NCI-H1417 (cell line): ENCODE measurements at places on chromosomes 7 and 10.
A peak's percentile ranks its signal among the peaks of the same experiment; 100 is the strongest.

GRCh38 chr7:133934262-133934976 lies 192.7 kb upstream of the LRGUK start:
- no peak for DNase-seq

DNA sequence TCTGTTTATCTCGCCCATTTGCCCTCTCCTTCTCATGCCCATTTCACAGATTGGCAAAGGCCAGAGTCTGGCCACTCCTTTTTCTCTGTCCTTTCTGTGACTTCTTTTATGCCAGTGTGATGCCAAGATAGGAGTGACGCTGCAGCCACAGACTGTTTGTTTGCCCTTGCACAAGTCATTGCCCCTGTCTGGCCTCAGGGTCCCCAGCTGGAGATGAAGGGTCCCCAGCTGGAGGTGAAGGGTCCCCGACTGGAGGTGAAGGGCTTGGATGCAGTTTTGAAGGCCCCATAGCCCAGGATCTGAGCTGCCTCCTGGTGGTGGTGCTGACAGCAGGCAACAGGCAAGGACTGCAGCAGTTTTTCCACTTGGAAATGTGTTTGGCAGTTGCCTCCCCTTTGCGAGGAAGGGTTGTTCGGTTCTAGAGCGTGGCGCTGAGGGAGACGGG lies 50.8 kb upstream of the SLC29A3 start:
- DNase-seq: no peak

DNA sequence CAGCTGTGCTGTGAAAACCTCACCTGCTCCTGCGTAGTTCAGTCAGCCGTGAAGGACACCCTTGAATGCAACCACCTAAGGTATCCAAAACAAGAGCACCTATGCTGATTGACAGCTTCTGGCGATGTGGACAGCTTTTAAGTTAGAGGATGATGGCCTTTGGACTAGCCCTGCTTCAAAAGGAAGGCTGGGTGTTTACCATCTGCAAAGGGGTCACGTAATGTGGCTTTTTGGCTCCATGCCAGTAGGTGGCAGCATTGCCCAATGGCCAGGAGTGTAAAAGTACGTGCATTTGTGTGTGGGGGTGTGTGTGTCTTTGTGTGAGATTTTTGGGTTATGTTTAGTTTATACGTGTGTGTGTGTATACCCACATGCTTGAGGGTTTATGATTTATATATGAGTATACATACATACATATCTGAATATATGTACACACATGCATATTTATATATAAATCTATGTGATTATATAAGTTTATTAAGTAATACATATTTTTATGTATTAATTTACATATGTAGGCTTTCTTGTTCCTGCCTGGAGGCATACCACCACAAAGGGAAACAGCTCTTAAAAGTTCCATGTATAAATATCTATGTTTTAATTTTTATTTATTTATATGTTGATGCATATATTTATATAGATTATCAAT lies 236.3 kb upstream of the ANKRD30A start:
- peak; percentile 6 for DNase-seq

- peak; percentile 85 for DNase-seq
Observed at GRCh38 chr7:142603870-142604448, 145.3 kb upstream of the PRSS1 start.

DNA sequence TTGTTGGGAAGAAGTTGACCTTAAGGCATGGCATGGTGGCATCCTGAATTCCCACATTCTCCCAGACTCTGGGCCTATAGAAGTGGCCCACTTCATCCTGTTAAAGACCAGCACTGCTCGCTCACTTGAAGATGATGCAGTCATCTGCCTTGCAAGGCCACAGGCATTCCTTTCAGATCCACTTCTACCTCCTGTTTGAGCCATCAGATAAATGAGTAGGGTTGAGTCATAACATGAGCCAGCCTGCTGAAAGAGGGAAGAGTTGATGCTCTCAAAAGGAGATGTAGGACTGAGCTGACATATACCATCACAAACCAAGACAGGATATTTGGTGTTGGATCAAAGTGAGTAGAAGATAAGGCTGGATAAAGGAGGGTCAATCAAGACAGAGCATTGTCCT lies 1.5 kb upstream of the EBLN1 start:
- DNase-seq: no peak

DNA sequence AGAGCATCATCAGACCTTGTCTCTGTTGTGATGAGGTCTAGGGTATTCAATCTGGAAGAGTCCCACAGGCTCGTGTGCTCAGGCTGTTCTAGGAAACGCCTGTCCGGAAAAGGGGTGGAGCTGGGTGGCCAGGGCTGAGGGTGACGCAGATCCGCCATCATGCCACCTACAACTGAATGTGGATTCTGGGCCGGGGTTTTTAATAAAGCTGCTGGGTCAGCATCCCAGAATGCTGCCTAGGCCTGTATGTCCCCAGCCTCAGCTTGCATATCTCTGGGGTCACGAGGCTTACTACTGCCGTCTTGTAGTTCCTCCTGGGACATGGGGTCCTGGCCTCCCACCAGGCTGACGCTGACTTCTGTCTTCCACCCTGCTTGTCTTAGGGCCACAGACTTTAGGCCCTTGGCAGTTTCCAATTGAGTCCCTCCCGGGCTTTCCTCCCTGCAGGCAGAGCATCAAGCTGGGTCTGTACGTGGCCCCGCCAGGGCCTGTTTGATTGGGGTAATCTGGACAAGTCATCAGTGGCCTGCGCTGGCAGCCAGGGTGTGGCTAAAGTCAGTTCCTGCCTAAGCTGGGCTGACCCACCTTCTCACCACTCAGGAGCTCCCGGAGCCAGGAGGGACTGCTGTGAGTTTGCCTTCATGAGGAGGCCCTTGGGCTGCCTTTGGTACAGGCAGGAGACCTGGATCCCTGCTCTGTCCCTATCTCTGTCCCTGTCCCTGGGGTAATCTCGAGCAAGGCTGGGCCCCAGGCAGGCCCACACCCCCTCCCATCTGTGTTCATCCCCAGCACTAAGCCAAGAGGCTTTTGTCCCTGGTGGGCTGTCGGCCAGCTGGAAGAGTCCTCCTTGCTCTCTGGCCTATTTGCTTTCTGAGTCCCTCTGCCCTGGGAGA lies 79.9 kb downstream of the ZMIZ1 start:
- no peak for DNase-seq

DNA sequence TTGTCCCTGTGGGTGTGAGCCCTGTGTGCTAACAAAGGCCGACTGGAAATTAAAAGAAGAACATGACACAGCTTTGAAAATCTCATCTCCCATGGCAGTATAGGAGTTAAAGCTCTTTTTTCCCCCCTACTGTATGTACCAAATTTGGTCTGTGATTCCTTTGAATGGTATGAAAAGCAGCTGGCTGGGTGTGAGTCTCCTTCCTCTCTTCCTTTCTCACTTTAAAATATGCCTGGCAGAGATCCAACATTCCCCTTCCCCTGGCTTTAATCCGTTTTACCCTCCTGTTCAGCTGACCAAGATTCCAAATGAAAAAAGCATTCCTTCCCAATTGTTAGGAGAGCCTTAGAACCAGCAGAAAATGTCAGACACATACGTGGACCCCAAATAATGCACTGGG lies 225.0 kb upstream of the CELF2 start:
- DNase-seq: no peak

DNA sequence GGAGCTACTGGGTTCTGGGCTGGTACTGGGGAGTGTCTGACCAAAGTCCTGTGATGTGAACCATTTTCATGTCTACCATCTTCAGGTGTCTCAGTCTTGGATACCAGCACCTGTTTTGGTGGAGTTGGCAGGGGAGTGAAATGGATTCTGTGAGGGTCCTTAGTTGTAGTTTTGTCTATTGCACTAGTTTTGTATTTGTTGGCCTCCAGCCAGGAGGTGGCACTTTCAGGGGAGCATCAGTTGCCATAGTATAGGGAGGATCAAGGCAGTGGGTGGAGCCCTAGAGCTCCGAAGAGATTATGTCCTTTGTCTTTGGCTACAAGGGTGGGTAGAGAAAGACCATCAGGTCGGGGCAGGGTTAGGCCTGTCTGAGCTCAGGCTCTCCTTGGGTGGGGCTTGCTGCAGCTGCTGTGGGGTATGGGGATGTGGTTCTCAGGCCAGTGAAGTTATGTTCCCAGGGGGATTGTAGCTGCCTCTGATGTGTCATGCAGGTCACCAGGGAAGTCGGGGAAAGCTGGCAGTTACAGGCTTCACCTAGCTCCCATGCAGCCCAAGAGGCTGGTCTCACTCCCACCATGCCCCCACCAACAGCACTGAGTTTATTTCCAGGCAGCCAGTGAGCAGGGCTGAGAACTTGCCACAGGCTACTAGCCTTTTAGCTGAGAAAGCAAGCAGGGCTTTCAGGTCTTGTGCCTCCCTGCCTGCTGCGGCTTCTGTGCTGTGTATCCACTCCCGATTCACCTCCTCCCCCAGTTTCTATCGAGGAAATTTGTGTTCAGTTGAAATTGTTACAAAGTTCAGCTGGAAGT lies 153.1 kb downstream of the ZNF365 start:
- no peak for DNase-seq

- DNase-seq: peak; percentile 94
Observed at GRCh38 chr7:76314042-76314721, 11.7 kb downstream of the HSPB1 start.

DNA sequence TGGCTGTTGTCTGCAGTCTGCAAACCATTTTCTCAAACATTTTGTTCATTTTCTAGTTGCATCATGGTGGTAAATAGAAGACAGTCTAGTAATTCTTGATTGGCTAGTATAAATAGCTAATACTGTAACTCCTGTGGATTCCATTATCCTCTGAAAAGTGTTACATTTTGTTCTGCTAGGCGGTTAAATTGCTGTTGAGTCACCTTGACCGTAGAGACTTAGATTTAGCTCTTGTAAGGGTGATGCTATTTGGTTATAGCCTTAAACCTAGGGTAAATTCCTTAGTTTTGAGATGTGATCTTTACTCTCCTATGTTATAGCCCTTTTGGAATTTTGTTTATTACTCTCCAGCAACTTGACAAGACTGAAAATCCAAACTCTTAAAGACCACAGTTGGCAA lies 58.8 kb downstream of the SHOC2 start:
- DNase-seq: no peak

- no peak for DNase-seq
Observed at GRCh38 chr7:26958834-26959233, 94.4 kb upstream of the SKAP2 start.

DNA sequence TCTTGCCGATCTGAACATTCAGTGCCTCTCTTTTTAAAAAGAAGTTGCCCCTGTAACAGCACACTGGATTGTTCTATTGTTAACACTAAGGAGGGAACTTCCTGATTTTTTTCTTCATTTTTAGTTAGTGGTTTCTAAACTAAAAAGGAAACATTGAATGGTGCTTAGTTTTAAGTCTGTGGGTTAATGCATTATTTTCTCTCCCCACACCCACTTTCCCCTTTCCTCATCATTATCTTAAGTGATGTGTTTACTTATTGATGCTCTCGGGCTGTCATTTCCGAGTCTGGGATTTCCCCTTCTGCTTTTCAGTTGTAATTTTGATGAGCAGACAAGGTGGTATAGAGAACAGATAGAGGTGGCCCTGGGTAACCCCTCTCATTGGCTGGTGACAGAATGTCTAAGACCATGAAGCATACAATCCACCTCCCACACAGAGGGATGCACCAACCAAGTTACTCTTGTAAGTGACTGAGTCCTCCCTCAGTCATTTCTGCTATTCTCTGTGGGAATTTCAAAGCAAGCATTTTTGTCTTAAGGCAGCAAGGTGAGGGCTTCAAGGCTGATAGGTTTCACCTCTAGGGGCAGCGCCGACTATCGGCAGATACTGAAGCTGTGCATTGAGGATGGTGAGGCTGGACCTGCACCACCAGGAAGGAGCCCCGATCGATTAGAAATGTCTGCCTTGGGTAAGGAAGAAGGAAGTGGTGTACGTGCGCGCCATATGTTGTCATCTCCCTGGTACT lies 49.5 kb downstream of the CHN2 start:
- DNase-seq: peak; percentile 54

GRCh38 chr7:106612432-106612831 lies 48.5 kb downstream of the CCDC71L start:
- DNase-seq: no peak

DNA sequence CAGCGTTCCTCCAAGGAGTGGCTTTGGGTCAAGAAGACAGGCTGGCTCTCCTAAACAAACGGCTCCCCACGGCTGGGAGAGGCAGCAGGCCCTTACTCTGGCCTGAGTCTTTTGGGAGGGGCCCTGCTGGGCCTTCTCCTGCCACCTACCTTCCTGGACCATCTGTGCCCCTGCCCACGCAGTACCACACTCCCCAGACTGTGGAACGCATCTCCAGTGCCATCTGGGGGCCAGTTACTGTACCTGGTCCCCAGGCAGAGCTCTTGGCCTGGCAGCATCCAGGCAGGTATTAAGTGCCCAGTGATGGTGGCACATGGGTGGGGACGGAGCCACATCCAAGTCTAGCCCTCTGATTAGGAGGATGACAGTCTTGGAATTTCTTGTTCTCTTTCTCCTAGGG lies 14.4 kb downstream of the ALKBH4 start:
- no peak for DNase-seq

- peak; percentile 84 for DNase-seq
Observed at GRCh38 chr7:110839866-110840265, 251.1 kb upstream of the LRRN3 start.

GRCh38 chr7:19107356-19108146 lies 9.9 kb downstream of the TWIST1 start:
- DNase-seq: peak; percentile 54

GRCh38 chr7:157017603-157018327 lies 7.3 kb upstream of the MNX1 start:
- DNase-seq: no peak

DNA sequence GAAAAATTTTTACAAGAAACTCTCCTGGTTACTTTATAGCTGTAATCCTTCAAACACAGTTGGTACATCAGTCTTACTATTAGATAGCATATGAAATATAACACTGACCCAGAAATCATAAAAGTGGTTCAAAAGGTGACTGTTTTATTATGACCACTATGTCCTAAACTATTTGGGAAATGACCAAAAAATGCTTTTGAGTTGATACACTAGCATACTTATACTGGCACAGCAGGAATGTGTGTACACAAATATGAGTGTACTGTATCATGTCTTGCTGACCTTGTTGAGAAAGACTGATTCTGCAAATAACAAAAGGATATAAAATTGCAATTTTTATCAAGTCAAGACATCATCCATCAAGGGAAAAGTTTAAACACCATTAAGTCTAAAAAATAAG lies 24.3 kb downstream of the CSTF2T start:
- DNase-seq: no peak

DNA sequence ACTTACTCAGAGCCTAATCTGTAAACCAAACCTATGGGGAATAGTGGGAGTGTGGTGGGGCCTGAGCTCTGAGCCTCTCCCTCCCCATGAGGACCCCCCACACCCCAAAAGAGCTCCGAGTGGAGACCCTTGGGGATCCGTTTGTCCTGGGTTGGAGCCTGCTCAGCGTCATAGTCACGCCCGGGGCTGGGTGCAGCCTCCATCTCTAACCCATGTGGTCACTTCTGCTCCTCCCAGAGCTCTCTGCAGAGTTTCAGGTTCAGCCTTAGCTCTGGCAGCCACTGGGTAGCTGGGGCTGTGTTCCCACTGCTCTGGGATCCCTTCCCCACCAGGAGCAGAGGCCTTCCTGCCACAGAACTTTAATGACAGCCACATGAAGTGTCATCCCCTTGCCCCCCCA lies 25.9 kb downstream of the PFKFB3 start:
- no peak for DNase-seq

- DNase-seq: no peak
Observed at GRCh38 chr10:34109952-34110702, 705.0 kb downstream of the PARD3 start.
